DND-41 (cell line): ENCODE measurements at places on chromosomes 2 and 18.

GRCh38 chr2:18118703-18119102 is 240.2 kb downstream of the KCNS3 start:
- H3K27ac ChIP-seq: no peak overlapping the region
- no peak for DNase-seq
- H3K4me3 ChIP-seq: no peak overlapping the region
- H3K27me3 ChIP-seq: no peaks in the 10 kb centered on the region
- no peaks in the 10 kb centered on the region for H3K36me3 ChIP-seq

GRCh38 chr2:137021763-137022162 is 256.4 kb downstream of the THSD7B start:
- DNase-seq: no peak
- no peaks in the 10 kb centered on the region for H3K36me3 ChIP-seq
- H3K27ac ChIP-seq: no peak overlapping the region
- peaks cover 10% of the 10 kb centered on the region for H3K27me3 ChIP-seq

GRCh38 chr2:24785671-24786321 is 7.4 kb downstream of the PTRHD1 start:
- DNase-seq: no peak
- no peaks in the 10 kb centered on the region for H3K4me1 ChIP-seq
- no peaks in the 10 kb centered on the region for H3K27me3 ChIP-seq
- no peaks in the 10 kb centered on the region; the same call in 1 of the 2 replicates for H3K36me3 ChIP-seq

GRCh38 chr18:56637711-56638231 is 621 bp downstream of the TXNL1 start:
- H3K27ac ChIP-seq: peak overlapping the region; percentile 91
- H3K27me3 ChIP-seq: no peaks in the 10 kb centered on the region
- peaks cover 40% of the 10 kb centered on the region for H3K4me1 ChIP-seq
- peaks cover 29% of the 10 kb centered on the region for H3K36me3 ChIP-seq
- peak overlapping the region; percentile 84 for H3K4me3 ChIP-seq

GRCh38 chr2:211408483-211408891 is 852.1 kb downstream of the CPS1 start:
- no peaks in the 10 kb centered on the region for H3K36me3 ChIP-seq
- no peak for DNase-seq
- no peak overlapping the region for H3K27ac ChIP-seq

GRCh38 chr2:225694664-225695063 is 295.2 kb downstream of the NYAP2 start:
- H3K4me3 ChIP-seq: no peak overlapping the region
- H3K4me1 ChIP-seq: no peaks in the 10 kb centered on the region
- DNase-seq: no peak
- H3K27ac ChIP-seq: no peak overlapping the region
- no peaks in the 10 kb centered on the region for H3K36me3 ChIP-seq
- no peaks in the 10 kb centered on the region for H3K27me3 ChIP-seq

DNA sequence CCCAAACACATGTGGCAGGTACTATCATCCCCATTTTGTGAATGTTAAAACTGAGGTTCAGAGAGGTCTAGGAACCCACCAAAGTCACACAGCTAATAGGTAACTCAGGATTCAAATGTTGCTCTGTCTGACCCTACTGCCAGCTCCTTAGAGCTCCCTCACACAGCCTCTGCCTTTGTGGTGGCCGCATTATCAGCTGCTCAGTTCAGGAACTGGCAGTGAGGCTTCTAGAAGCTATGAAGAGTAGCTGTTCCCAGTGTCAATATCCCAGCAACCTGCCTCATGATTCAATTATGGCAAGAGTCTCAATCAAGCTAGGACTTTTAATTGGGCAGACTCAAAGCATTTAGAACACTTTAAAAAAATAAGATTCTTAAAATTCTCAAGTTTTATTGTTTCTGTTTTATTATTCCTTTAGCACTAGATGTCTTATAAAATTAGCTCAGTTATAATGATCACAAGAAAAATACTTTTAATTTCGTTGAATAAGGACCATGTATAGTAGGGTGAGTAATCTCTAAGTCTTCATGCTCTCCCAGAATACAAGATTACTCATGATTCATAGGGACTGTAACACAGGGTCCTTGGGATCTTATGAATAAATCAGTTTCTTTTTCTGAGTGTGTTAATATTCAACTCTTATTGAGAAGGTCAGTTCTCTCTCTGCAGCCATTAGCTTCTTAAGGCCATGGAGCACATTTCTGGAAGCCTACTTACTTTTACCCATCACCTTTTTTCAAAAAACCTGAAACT is 342.7 kb downstream of the RND3 start:
- H3K4me1 ChIP-seq: peaks cover 22% of the 10 kb centered on the region
- H3K27me3 ChIP-seq: no peaks in the 10 kb centered on the region

DNA sequence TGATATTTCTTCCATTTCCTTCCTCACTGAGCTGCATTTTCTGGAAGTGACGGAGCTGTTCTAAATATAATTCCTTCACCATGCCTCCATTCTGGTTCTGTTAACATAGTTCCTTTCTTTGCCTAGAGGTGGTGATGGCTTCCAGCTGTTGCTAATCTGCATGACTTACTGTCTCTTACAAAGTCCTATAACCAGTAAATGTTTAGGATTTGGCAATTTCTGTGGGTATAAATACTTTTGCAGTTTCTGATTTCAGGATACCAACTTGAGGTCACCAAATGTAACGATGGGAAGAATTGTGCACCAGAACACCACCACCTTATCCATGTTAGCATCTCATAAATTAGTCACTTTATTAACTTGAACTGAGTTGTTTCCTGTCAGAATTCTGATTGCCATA is 101.7 kb upstream of the FN1 start:
- no peaks in the 10 kb centered on the region for H3K36me3 ChIP-seq
- no peak overlapping the region for H3K4me3 ChIP-seq
- H3K4me1 ChIP-seq: no peaks in the 10 kb centered on the region

DNA sequence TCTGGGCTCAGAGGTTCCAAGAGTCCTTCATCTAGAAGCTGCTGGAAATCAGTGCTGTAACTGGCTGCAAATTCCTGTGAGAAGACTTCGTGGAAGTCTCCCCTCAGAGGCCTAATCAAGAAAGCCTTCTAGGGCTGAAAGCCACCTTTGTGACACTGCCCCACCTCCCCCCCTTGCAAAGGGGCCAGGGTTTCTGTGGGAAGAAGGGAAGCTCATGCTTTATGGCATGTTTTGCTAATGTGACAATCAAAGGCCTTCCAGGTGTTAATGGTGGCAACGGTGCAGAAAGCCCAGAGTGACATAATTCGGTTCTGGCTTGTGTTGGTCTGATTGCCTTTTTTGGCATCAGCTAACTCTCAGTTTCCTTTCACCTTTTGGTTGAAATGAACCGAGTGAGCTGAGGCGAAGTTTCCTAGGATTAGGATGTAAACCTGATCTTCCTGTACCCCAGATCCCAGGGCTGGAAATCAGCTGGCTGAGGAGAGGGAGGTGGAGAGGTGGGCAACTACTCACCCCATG is 126.9 kb upstream of the TRIB2 start:
- H3K4me3 ChIP-seq: no peak overlapping the region
- no peak overlapping the region for H3K27ac ChIP-seq
- DNase-seq: no peak
- H3K36me3 ChIP-seq: no peaks in the 10 kb centered on the region

DNA sequence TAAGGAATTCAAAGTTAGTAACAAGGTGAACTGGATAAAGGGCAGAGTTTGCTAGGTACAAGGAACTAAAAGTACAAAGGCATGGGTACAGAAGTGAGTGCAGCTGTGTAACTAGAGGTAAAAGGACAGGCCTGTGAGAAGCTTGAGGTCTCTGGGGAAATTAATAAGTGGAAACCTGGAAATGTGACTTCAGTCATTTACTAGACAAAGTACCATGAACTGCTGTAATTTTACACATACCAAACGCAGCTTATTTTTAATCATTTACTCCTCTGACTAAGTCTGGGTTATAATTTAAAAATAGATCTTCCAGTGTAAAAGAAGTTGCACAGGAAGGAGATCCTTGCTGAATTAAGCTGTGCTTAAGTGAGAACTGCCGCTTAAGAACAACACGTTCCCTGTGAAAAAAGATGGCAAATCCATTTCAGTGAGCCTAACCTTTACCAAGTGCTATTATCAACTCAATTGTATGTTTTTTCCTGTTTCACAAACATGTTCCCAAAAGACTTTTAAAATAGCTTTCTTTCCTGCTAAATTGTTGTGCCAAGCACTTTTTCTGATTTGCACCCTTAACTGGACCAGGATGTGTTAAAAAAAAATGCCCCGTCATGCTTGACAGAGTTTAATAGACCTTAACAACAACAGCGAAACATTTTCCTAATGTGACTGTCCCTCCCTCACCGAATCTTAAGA is 44.3 kb downstream of the CALCRL start:
- H3K36me3 ChIP-seq: no peaks in the 10 kb centered on the region
- DNase-seq: no peak
- H3K27ac ChIP-seq: no peak overlapping the region
- H3K4me1 ChIP-seq: no peaks in the 10 kb centered on the region
- H3K4me3 ChIP-seq: no peak overlapping the region

- no peak overlapping the region for H3K4me3 ChIP-seq
- H3K36me3 ChIP-seq: no peaks in the 10 kb centered on the region
- no peak overlapping the region for H3K27ac ChIP-seq
- 0 out of 2 replicates have a peak, but pooled peaks cover 4% of the 10 kb centered on the region for H3K4me1 ChIP-seq
- DNase-seq: no peak
Observed at GRCh38 chr2:30665761-30666265, 141.4 kb downstream of the CAPN13 start.

- peak overlapping the region; percentile 50 for H3K4me3 ChIP-seq
- H3K27me3 ChIP-seq: no peaks in the 10 kb centered on the region
- peak; percentile 27 for DNase-seq
- peaks cover 18% of the 10 kb centered on the region for H3K36me3 ChIP-seq
Observed at GRCh38 chr2:68253219-68254068, 1.1 kb upstream of the PPP3R1 start.
